CD4-positive, alpha-beta T cell treated with Interleukin-6 at 100 ng/mL for 8 hours (primary cell): ENCODE measurements at places on chromosomes 1 and 21.
A peak's percentile ranks its signal among the peaks of the same experiment; 100 is the strongest.

DNA sequence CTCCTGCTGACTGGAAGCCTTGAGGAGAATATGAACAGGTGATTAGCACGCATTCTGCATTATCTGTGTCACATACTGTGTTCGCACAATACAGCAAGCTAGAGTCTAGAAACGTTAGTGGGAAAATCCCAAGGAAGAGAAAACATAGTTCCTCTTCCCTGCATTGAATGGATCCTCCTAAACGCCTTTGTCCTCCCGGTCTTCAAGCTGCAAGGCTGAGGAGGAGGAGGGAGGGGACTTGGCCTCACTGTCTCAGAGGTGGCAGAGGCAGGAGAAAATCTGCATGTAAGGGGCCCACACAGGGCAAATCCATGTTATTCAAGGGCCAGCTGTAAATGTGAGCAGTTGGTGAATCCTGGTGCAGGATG lies 34.4 kb downstream of the WNT9A start:
- no peak for DNase-seq

DNA sequence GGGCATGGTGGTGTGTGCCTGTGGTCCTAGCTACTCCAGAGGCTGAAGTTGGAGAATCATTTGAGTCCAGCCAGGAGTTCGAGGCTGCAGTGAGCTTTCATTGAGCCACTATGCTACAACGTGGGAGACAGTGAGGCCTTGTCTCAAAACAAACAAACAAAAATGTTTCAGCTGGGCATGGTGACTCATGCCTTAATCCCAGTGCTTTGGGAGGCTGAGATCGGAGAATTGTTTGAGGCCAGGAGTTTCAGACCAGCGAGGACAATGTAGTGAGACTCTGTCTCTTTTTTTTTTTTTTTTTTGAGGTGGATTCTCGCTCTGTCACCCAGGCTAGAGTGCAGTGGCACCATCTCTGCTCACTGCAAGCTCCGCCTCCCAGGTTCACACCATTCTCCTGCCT lies 5.0 kb upstream of the RPL5 start:
- DNase-seq, result no peak

DNA sequence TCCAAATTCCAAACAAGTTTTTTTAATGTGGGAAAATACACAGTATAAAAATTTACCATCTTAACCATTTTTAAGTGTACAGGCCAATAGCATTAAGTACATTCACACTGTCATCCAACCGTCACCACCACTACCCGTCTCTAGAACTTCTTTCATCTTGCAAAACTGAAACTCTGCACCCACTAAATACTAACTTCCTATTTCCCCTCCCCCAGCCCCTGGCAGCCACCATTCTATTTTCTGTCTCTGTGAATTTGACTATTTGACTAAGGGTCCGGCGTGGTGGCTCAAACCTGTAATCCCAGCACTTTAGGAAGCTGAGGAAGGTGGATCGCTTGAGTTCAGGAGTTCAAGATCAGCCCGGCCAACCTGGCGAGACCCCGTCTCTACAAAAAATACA lies 36.1 kb downstream of the CLSTN1 start:
- DNase-seq, result peak; percentile 65

DNA sequence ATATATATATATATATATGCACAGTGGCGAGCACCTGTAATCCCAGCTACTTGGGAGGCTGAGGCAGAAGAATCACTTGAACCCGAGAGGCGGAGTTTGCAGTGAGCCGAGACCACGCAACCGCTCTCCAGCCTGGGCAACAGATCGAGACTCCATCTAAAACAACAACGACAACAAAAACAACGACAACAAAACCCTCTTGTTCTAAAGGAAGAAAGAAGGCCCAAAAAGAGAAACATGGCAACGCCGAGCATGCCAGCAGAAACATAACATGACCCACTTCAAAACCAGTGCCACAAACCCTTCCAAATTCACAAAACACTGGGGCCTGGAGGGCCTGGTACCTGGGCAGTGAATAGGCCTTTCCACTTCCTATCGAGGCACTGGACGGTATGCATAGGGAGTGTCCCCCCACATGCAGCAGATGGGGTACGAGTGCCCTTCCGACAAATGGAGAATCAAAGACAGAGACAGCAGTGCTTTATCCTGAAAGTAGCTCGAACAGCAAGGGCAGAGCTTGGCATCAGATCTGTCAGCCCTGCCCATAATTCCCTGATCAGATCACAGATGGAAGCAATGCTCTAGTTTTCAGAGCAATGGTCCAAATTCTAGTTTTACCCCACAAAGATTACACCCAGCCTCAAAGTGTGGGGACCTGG lies 52.0 kb downstream of the TOMM20 start:
- DNase-seq, result no peak

DNA sequence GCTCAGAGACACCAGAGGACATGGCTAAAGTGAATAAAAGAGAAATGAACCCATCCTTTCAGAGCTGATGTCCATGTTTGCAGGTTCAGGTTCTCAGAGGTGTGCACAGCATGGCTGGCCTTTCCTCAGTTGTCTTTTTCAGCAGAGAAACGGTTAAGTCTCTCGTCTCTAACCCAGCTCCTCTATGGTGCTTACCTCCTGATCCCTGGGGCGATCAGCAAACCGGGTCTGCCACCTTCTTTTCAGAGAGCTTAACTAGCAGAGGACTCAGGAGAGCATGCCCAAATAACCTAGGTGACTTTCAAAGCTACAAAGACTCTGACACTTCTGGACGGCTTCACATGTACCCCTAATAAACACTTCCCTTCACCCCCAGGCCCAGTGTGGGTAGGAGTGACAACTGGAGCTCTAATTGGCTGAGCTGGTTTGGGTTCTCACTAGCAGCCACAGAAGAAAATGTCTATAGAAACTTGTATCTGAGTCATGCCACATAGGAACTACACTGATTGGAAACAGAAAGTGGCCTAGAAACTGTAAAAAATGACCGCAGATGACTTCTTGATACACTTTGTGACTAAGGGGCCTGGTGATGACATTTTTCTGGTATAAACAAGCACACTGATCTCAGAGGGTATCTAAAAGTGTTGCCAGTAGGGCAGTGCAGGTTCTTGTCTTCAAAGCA lies at the start of gene AIM2:
Gene AIM2, minus strand, starts transcription at position 329 of the 682 bp plus-strand sequence. CDS start 3,267 bp downstream, outside the sequence.
- peak; percentile 76 for DNase-seq

- DNase-seq, result no peak
These were observed 8.0 kb downstream of the PLXNA2 start for GRCh38 chr1:208235982-208236761.

DNA sequence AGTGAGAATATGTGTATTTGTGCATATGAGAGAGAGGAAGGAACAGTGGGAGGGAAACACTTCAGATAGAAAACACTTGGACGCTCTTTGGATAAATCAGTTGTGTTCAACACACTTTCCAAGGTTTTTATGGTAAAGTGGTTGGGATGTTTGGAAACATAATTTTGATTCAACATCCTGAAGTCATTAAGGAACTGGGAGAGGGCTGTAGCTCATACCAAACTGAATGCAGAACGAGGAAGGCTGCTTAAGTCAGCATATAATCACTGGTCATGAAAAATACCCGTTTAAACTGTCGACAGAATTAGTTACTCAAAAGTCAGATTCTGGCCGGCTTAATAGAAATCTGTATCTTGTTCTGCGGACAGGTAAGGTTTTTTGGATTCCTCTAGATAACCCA lies 14.9 kb downstream of the LIX1L start:
- no peak for DNase-seq

GRCh38 chr21:37196847-37197246 lies 70.3 kb downstream of the VPS26C start:
- no peak for DNase-seq

- DNase-seq, result peak; percentile 58
These were observed 21.1 kb downstream of the SMAP2 start for GRCh38 chr1:40394491-40395172.

- no peak for DNase-seq
These were observed 8.6 kb downstream of the CRABP2 start for GRCh38 chr1:156696755-156697154.

GRCh38 chr1:208222376-208223126 lies 21.6 kb downstream of the PLXNA2 start:
- DNase-seq, result no peak

DNA sequence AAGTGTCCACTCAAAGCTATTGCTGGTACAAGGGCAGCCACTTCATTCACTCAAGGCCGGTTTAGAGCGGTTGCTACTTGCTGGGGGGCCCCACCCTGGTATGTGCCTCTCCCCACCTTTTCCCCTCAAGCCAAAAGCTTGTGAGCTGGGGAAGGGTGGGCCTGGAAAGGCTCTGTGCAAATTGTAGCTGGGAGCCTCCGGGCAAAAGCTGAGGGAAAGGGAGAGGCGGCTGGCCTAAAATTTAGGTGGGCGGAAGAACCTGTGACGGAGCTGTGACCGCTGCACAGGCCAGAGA lies 306 bp upstream of the SH3D21 start:
- DNase-seq, result no peak

DNA sequence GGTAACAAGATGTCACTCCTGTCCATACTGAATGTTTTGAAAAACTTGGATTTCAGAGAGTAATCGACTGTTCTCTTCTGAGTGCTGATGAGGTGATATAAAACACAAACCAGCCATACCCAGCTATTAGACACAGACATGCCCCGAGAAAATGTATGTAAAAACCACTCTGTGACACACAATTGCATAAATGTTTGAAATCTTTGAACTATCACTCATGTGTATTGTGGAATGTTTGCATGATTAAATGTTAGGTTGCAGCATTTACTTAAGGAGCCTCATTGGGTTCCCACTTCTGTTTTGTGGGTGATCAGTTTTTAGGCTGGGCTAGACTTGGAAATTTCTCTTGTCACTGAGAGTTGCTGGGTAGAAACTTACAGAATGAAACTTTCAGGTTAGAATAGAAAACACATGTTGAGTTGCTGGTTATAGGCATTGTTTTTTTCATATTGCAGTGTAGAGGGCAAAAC lies 270.4 kb upstream of the B3GALT2 start:
- no peak for DNase-seq

GRCh38 chr1:76593618-76594017 lies 273.7 kb upstream of the ST6GALNAC5 start:
- no peak for DNase-seq

DNA sequence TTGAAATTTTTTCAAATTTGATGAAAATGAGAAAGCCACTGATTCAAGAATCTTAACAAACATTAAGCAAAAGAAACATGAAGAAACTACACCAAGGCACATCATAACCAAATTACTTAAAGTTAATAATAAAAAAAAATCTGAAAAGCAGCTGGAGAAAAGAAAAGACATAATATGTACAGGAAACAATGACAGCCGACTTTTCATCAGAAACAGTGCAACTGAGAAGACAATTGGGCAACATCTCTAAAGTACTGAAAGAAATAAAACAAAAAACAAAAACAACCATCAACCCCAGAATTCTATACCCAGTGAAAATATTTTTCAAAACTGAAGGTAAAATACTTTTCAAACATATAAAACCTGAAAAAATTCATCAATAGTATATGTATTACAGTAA lies 73.8 kb upstream of the DMRTA2 start:
- DNase-seq, result no peak

- no peak for DNase-seq
These were observed 68.0 kb downstream of the USP25 start for GRCh38 chr21:15797577-15798363.
